Fibroblast of skin of scalp (primary cell): ENCODE measurements at places on chromosomes 16 and 17.

DNA sequence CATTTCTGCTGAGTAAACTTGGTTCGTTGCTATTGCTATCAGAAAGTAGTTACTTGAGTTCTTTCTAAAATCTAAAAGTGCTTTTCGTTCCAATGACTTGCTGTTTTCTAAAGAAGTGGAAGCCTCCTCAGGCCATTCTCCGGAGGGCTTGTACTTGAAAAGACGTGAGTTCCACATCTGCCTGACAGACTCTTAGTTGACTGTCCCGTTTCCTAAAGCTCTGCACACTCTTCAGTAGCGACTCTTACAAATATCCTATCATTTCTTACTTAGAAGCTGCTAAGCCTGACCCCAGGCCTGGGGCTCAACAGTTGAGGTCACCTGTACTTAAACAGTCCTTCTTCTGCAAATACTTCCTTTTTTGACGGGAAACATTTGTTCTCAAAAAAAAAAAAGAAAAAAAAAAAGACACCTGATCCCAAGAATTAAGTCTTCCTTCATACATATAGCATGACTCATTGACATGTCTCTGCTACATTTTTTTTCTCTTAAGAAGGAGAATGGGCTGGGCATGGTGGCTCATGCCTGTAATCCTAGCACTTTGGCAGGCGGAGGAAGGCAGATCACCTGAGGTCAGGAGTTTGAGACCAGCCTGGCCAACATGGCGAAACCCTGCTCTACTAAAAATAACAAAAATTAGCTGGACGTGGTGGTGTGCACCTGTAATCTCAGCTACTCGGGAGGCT, 61.5 kb downstream of the DHRS7C start:
- no peak for DNase-seq

DNA sequence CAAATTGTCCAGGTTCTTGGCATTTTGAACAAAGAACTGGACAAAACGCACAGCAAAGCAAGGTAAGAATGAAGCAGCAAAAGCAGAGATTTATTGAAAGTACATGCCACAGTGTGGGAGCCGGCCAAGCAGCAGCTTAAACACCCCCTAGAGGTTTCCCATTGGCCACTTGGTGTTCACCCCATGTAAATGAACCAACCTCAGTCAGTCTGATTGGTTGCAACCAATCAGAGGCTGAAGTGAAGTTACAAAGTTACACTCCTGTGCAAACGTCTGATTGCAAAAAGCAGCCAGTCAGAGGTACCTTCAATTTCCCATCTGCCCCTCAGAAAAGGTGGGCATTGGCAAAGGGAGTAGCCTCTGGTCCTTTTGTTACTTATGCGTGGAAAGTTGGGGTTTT, 8.8 kb upstream of the ZNF263 start:
- no peak for DNase-seq

DNA sequence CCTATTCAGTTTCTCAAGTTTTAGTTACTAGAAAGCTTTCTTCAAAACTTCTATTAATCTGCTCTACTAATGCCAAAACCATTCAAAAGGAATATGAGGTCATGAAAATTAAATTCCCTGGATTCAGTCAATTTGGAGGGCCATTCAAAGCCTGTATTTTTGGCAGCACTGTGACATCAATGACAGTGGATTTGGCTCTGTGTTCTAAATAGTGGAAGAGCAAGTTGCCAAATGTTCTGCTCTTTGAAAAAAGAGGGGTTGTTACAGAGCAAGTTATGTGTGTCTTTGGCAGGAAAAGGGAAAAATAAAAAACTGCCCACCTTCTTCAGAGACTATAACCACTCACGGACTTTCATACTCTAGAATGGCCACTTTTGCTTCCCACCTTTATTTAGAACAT, 3.2 kb upstream of the C16orf46 start:
- no peak for DNase-seq

DNA sequence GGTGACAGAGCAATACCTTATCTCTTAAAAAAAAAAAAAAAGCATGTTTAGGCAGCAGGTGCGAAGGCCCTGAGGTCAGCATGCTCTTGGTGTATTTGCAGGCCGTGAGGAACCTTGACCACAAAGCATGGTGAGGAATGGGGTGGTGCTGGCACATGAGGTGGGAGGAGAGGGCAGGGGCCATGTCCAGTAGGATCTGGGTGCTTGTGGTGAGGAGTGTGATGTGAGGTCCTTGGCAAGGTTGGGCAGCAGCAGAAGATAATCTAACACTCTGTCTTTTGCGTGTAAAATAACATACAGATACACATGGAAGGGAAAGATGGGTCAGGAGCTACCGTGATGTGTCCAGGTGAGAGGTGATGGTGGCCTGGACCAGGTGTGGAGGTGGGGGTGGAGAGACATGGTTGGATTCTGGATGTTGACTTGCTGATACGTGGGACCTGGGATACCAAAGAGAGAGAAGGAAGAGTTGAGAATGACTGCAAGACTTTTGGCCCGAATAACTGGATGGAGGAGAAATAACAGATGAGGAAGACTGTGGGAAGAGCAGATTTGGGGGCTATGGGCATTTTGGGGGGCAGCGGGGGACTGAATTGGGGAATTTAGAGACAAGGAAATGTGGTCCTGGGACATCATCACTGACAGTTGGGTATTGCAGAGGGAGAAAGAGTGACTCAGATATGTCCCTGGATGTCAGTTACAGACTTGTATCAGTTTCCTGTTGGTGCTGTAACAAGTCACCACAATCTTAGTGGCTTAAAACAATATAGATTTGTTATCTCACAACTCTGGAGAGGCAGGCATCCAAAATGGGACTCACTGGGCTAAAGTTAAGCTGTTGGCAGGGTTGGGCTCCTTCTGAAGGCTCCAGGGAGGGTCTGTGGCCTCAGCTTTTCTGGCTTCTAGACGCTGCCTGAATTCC, 274.9 kb downstream of the HAPSTR1 start:
- DNase-seq, result no peak

GRCh38 chr16:6190776-6191175, 1093.2 kb upstream of the EEF2KMT start:
- DNase-seq, result no peak

DNA sequence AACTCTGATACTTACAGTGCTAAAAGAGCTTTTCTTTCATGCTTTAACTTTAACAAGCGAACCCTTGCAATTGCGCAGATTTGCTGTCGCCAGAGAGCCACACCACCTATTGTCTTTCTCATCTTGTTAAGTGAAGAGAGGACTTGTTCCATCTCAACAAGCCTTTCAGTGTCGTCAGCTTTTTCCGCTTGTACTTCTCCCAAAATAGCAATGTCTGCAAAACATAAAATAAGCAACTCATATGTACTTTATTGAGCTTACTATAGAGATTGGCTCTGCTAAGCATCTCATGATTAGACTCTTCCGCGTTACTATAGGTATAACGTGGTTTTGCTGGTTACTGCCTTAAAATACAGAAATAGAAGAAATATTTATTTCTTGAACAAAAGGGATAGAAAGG, 51.9 kb downstream of the ABCA8 start:
- DNase-seq, result no peak

GRCh38 chr17:7280519-7281073, 922 bp upstream of the SLC2A4 start:
- DNase-seq, result peak; percentile 75

DNA sequence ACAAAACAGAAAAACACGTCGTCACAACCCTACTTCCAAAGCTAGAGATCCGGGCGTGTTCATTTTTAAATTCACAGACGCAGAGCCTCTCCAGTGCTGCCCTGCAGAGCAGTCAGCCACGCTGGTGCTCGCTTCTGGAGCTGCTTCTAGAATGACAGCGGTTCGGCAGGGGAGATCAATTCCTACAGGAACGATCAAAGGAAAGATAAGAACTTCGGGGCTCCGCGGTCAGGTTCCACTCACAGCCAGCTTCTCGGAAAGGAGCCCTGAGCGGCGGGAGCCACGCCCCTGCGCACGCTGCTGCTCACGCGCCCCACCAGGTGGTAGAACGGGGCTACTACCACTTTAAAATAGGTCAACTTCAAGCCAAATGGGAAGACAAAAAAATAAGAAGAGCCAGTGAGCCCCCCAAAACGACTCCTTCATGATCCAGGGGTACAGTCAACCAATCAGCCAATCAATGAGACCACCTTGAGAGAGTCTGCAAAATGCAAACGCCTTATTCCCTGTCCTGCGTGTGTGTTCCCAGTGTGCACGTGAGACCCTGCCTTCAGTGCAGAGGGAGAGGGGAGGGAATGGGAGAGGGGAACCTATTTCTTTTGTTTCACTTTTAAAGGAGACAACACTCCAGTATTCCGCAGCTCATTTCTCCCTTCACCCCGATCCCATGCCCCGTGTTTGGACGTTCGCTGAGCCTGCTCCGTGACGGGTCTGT, 209.7 kb downstream of the RBFOX3 start:
- peak; percentile 49 for DNase-seq

GRCh38 chr16:86975445-86975844, 341.7 kb downstream of the C16orf95 start:
- peak; percentile 98 for DNase-seq

- DNase-seq, result no peak
Measured at GRCh38 chr16:77541165-77541564, 106.3 kb upstream of the ADAMTS18 start.

DNA sequence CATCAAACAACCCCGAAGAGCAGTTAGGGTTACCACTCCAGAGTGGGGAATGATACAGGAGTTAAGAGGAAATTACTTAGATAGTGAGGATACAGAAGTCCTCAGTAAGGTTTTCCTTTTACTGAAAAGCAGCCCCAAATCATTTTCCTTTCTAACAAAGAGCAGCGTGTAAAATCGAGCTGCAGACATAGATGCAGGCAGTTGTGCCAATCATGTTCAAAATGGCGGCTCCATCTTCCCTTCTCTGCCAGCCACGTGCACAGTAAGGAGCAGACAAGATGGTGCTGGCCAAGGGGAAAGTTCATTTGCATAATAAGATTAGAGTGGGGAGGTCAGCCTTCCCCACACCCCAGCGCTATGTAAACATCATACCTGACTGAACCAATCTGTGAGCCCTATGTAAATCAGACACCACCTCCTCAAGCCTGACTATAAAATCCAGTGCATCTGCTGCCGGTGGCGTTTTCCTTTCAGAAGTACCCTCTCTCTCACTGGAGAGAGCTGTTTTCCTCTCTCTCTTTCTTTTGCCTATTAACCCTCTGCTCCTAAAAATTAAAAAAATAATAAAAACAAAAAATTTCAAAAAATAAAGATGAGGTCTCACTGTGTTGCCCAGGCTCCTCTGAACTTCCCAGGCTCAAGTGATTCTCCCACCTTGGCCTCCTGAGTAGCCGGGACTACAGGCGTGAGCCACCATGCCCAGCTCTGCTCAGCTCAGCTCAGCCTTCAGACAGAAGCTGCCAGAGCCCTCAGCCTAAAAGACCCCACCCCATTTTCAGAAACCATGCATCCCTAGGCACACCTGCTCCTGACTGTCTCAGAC, 2.6 kb upstream of the SRL start:
- no peak for DNase-seq

DNA sequence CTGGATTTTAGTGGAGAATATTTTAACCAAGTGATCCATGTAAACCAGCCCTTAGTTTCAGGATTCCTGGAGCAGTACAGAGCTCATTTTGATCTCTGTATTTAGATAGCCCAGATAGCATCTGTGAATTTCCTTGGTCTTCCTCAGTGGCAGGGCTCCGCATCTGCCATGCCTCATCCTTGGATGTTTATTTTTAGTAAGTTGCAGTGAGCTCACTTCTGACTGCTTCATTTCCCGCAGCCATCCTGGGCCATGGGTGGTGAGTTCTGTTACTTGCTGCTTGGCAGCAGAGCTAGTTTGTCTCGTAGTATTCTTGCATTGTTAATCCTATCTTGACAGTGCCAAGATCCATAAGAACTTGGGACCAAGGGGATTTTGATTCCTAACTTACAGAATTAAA, 33.7 kb downstream of the IST1 start:
- DNase-seq, result peak; percentile 49

GRCh38 chr17:21458054-21458453, 81.9 kb downstream of the KCNJ12 start:
- no peak for DNase-seq

DNA sequence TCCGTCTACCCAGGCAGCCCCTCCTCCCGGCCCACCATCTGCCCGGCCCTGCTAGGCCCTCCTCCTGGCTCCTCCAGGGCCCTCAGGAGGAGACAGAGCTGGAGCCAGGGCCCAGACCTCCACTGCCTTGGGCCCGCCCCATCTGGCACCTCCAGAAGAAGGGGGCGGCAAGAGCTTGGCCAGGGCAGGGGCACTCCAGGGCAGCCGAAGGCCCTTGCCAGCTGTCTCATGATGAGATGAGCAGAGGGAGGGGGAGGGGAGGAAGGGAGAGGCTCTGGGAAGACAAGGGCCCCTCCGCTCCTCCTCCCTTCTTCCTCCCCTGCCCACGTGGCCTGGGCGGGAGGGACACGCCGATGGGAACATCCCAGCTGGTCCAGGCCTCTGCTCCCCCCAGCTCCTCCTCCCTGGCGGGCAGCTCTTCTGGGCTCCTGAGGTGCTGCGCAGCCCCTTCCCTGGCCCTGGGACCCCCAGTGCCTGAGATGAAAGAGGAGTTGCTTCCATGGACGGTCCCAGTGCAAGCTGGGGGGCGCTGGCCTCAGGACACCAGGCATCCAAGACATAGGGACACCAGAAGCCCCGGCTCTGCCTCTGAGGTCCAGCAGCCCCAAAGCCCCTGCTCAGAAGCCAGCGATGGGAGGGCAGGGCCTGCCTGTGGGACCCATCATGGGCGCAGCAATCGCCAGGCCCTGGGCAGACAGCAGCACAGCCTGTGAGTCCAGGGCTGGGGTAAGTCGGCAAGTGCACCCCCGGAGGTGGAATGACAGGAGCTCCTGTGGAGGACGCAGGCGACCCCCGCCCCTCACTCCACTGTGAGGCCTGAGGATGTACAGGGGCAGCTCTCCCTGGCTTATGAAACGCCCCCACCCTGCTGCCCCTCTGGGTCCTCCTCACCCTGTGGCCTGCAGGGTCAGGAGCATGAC, 23.6 kb upstream of the ENPP7 start:
- DNase-seq, result no peak

GRCh38 chr17:67469208-67469980, 92.3 kb downstream of the PITPNC1 start:
- peak; percentile 14 for DNase-seq

DNA sequence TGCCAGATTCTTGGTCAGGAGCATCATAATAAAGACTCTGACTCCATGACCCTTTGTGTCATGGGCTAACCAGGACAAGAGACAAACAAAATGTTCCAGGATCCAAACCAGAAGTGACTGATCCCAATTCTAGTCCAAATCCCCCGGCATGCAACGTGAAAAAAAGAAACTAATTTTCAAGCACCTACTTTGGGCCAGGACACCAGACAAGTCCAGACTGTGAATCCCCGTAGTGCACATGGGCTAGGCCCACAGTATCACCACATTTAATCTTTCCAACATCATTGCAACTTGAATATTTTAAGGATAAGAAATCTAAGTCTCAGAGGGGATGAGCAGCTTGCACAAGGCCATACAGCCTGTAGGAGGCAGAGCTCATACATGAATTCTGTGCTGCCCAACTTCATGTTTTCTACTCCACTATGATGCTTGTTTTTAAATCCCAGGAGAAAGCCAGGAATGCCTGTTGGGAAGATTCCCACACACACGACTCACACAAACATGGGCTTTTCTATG, 365.7 kb downstream of the NPIPA8 start:
- peak; percentile 65 for DNase-seq

- no peak for DNase-seq
Measured at GRCh38 chr16:47480410-47480809, 19.3 kb downstream of the PHKB start.

- peak; percentile 40 for DNase-seq
Measured at GRCh38 chr16:56617212-56618085, 8.1 kb upstream of the MT1E start.

- peak; percentile 97 for DNase-seq
Measured at GRCh38 chr16:31064882-31065461, 9.1 kb downstream of the ZNF668 start.
